ENCODE measurements at places on chromosomes 4 and X.
A peak's percentile ranks its signal among the peaks of the same experiment; 100 is the strongest.

DNA sequence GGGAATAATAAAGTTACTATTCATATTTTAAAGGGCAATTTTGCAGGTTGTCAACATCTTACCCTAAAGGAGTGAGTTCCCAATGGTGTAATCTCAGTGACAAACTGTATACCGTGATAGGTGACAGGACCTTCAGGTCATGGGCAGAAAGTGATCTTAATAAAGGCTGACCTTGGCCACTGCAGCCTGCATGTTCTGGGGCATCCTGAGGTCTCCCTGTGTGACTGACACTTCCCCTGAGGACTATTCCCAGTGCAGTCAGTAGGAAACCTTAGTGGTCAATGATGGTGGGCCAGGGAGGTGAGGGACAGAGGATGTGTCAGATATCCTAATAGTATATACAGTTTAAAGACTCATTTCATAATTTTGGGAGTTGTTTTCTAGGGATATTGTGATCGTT is 137.2 kb downstream of the SHROOM3 start:
- no peak for DNase-seq

GRCh38 chrX:14690553-14690952 is 161.2 kb downstream of the GLRA2 start:
- no peak for DNase-seq

- DNase-seq: no peak
These were observed 408.9 kb downstream of the GLUD2 start for GRCh38 chrX:121456315-121456714.

DNA sequence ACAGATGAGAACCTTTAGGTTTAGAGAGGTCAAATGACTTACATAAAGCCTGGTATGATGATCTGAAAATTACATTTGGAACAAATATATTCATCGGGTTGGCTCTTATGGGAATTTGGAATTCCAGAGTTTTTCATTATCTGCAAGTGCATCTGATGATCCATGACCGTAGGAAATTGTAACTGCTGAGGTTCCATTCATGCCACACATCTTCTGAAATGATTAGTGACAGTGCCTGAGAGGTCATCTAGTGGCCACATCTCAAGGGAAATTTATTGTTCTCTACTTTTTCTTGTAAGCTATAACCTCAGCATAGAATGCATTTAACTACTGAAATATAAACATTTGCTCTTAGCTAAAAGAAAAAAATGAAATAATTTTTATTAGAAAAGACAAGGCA is 105.8 kb upstream of the NWD2 start:
- DNase-seq: no peak

DNA sequence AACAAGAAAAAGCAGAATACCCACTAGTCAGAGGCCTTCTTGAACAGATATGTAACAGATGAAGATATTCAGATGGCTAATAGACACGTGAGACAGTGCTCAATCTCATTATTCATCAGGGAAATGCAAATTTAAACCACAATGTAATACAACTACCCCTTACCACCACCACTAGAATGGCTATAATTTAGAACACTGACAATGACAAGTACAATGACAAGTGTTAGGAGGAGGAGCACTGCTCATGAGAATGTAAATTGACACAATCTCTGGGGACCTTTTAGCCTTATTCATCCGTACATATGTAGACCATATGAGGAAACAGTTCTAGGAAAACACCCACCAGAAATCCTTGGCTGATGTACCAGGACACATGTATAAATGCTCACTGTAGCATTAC is 13.1 kb downstream of the ZNF81 start:
- no peak for DNase-seq

DNA sequence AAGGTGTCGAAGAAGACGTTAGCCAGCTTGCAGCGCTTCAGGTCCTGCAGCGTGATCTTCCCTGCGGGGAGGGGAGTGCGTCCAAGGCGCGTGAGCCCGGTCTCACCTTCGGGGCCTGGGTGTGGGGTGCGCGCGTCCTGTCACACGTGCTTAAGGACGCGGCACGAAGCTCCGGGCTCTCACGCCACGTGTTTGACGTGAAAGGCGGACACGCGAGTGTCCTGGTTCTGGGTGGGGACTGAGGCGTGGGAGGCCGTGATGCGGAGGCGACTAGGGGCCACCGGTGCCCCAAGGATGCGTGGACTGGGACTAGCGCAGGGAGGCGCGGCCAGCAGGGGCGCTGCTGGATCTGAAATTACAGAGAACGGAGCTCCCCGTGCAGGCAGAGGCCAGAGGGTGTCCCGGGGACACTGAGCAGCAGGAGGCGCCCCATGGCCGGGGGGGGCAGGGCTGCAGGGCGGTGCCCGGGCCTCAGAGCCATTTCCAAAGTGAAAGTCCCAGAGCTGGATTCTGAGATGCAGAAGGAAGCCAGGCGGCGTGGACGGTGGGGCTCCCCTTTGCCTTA is 20.3 kb upstream of the GTPBP6 start:
- DNase-seq: no peak

DNA sequence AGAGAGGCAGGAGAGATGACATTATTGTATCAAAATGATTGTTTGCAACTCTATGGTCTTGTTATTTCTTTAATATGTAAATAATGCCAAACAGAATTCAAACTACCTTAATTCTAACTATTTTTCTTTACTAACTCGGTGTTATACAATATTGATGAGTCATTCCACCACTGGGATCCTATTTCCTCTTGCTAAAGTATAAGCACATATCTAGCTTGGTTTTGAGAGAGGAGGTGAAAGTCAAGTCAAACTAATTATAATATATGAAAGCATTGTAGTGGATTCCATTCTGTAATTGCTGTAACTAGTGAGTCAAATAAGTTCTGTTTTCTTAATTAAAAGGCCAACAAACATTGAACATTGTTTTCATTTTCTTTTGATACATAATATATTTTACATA is 837.6 kb downstream of the PDHA2 start:
- no peak for DNase-seq

DNA sequence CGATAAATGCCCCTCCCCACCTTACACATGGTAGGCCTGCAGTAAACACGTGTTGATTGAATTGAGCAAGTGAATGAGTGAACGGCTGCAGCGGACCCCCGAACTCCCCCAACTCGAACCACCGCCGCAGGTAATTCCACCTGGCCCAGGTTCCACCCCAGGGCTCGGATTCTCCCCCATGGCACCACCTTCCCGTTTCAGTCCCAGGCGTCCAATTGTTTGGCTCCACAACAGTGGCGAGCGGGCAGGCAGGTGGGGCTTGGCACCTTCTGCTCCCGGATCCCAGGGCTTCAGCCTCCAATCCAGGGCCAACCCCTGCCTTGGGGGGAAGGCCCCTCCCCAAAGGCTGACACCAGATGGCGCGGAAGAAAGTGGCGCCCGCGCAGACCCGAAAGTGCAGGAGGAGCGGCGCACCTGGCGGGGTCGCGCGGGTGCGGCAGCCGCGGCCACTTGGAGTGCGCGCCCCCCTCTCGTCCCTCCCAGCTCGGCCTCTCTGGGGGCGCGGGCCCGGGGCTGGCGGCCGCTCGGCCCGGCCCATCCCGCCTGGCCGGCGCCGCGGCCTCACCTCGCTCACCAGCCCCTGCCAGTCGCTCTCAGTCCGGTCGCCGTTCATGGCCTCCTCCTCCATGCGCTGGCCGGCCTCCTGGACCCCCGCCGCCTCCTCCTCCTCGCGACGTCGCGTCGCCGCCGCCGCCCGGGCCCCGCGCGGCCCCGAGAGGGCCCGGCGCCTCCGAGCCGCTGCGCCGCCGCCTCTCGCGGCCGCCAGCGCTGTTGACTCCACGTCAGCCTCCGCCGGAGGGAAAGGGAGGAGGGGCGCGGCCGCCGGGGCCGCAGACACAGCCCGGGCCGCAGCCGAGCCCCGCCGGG is at the start of gene CCDC149:
Gene CCDC149, minus strand, starts transcription at position 791 of the 867 bp plus-strand sequence. Its CDS starts 178 bp downstream, at position 613.
- no peak for DNase-seq

GRCh38 chrX:22090181-22090580 is 58.1 kb downstream of the PHEX start:
- no peak for DNase-seq

DNA sequence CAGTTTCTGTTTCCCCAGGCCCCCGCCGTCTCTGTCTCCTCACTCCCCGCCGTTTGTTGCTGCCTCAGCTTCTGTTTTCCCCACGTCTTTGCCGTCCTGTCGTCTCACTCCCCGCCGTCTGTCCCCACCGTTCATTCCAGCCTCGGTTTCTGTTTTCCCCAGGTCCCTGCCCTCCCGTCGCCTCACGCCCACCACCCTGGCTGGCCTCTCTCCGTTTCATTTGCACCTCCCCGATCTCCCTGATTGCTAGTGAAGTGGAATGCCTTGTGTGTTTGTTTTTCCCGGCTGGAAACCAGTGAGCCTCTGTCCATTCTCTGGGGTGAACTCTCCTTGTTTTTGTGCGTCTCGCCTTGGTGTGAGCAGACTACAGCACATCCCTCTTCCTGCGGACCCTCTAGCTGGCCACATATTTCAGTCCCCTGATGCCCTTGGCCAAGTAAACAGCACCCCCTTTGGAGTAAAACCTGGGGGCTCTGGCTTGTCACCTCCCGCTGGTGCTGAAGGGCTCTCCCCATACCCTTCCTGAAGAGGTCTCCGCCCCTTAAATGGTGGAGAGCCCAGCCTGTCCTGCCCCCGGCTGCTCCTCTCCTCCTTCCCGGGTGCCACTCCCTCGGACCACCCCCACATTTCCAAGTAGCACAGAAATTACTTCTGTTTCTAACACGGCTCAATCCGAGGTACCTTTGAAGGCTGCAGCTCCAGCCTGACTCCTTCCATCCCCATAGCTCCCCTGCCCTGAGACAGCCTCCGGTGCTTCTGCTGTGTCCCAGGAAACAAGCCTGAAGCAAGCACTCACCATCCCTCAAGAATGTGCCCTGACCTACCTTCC is 13.2 kb downstream of the TMEM175 start:
- no peak for DNase-seq

GRCh38 chr4:14856062-14856933 is 146.0 kb upstream of the CPEB2 start:
- peak; percentile 10 for DNase-seq

- DNase-seq: no peak
These were observed 159.1 kb upstream of the TTC29 start for GRCh38 chr4:147104768-147105167.

GRCh38 chr4:2939383-2940243 is 23.6 kb downstream of the NOP14 start:
- DNase-seq: no peak

DNA sequence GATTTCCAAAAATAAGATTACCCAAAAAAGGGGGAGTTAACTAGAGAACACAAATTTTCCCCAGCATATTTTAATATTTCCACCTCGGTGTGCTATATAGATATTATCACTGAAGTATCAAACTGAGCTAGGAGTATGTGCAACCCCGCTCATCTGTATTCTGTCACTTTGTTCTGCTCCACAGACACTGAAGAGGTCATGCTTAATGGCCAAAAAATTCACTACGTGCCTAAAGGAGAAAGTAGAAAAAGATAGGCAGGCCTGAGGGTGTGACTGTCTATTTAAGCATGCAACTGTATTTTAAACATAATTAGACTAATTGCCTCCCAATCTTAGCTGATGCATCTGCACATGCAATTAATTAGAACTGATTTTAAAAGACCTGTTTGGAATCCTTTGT is 24.5 kb downstream of the SH3RF1 start:
- DNase-seq: no peak

DNA sequence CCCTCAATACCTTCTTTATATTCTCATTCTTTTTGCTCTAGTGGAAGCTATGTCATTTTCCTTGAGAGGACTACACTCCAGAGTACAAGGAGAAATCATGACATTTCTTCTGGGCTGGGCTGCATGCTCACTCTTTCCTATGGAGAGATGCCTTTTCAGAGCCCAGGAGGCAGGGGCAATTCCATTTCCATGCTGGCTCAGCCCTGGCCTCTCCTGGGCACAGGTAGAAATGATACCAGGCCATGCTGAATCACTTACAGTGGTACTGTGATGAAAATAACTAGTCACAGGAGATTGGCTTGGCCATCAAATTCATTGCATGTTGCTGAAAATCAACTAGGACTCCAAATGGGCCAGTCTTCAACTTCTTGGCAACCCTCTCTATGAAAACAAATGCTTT is 34.0 kb upstream of the PPARGC1A start:
- no peak for DNase-seq

DNA sequence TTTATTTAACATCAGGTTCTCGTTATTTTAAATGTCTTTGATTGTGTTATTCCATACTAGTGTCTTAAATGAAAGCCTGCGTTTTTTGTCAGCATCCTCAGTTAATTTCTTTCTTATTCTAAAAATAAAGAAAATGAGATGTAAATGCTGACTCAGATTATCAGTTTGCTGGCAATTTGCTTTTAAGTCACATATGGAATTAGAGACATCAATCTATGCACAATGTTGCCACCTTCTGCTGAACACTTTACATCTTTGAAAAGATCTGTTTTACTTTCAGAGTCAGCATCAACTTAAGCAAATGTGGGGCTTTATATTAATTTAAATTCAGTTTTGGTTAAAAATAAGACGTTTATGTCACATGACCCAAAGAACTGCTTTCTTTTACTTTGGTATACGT is 99.2 kb downstream of the ADGRL3 start:
- no peak for DNase-seq

- DNase-seq: no peak
These were observed 77.0 kb downstream of the GPC3 start for GRCh38 chrX:133908223-133908955.

DNA sequence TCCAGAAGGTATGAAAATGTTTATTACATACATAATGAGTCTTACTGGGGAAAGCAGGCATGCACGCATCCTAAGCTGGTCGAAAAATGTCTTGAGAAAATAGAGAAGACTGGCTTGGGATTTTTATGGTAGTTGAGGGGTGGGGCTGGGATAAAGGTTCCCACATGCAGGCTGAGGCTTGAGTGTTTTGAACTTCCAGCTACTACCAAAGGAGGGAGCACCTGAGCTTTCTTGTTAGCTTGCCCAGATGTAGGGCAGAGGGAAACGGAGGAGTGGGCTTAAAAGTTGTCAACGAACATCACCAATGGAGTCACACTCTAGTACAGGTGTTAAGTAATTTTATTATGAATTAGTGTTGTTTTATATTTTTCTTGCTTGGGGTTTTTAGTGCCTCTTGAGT is 39.6 kb upstream of the SRPX start:
- DNase-seq: no peak

DNA sequence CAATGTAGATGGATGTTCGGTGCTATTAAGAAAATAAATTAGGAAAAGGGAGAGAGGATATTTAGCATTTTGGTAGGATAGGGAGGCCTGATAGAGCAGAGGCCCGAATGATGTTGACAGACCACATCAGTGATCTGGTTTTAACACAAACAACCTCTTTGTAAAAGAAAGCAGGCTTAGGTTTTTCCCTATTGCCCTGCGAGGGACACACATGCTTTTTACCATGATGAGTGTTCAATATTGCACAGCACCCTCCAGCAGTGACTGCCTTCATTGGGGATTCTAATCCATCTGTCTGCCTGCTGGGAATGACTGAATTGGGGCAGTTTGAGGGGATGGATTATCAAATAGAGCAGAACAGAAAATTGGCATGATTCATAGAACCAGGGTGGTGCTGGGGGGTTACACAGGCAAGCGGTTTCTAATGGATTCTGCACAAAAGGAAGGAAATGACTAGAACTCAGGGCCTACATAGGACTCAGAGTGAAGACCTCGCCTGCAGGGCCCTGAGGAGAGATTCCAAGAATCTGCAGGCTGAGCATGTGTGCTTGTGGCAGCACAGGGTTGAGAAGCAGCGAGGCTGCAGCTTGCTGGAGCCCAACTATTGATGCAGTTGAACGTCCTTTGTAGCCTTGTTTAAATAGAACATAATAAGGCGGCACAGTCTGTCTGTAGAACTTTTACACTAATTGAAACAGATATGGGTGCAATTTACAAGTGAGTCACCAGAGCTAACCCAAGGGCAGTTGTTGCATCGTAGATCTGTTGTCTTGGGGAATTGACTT is 58.0 kb downstream of the RHOH start:
- DNase-seq: no peak

Measured in stimulated activated CD8-positive, alpha-beta memory T cell treated with anti-CD3 and anti-CD28 coated beads, Interleukin-15, amount 100 ng/mL, for 4 hours (primary cell).